ENCODE measurements at places on chromosomes 6 and 20. TPM values are rescaled to one million over a fixed set of nuclear protein-coding genes. Genes with fewer than 3 reads are reported as not detected.

The GSTA5 gene
- total RNA-seq, result not detected

DNA sequence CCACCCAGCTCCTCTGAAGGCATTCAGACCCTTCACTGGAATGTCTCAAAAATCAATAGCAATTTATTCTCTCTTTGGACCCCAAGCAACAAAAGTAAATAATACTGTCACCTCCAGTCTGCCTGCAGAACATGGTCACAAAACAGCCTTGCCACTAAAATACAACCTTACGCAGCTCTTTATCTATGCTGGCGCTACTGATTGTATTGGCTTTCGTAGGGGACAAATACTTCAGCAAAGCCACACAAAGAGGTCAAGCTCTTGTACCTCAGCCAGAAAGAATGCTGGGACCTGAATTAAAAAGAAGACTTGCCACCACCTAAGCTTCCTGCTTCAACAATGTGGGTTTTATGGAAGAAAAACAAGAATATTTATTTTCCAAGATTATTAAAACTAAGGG is 57.2 kb downstream of the PRKN start:
- no peak overlapping the region for H3K27ac ChIP-seq
- DNase-seq, result no peak
- no peaks in the 10 kb centered on the region for H3K27me3 ChIP-seq
- no peak overlapping the region for H3K4me3 ChIP-seq

- H3K27ac ChIP-seq, result no peak overlapping the region
- no peaks in the 10 kb centered on the region for H3K36me3 ChIP-seq
- peaks cover 4% of the 10 kb centered on the region for H3K27me3 ChIP-seq
- DNase-seq, result no peak
Measured at GRCh38 chr20:62979310-62979709, 26.8 kb downstream of the SLC17A9 start.

GRCh38 chr20:2227861-2228260 is 67.9 kb upstream of the TGM3 start:
- no peaks in the 10 kb centered on the region for H3K36me3 ChIP-seq
- H3K27ac ChIP-seq, result no peak overlapping the region
- no peaks in the 10 kb centered on the region for H3K4me1 ChIP-seq
- no peak for DNase-seq

The GJA10 gene
- total RNA-seq, result not detected

The SEMG1 gene
- total RNA-seq, result not detected

DNA sequence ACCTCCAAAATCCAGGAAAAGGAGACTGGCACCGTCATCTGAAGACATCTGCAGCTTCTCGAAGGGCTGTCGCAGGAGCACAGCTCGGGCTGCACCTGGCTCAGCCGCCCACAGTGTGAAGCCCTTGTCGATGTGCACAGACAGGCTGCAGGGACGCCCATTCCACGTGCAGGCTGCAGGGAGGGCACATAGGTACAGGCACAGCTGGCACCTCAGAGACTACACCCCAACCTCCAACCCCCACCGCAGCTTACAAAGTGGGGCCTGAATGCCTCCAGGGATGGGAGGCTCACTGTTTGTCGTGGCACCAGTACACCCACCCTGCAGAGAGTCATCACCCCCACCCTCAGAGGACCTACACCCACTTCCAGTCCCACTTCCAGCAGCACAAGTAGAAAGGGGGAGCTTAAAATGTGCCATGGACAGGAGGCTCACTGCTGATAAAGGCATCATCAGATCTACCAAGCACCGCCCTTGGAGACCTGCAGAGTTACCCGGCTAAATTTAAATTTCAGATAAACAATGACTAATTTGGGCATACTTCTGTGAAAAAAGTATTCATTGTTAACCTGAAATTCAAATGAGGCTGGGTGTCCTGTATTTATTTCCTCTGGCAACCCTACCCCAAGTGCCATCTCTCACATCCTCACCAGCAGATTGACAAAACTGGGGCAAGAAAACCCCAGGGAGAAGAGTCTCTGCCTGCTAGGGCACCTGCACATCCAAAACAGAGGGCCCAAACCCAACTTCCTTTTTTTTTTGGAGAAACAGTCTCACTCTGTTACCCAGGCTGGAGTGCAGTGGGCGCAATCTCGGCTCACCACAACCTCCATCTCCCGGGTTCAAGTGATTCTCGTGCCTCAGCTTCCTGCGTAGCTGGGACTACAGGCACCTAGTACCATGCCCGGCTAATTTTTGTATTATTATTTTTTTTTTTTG is 7.7 kb upstream of the CDK5RAP1 start:
- DNase-seq, result no peak
- no peak overlapping the region for H3K4me3 ChIP-seq

GRCh38 chr6:12977806-12978205 is 261.2 kb downstream of the PHACTR1 start:
- H3K4me1 ChIP-seq, result no peaks in the 10 kb centered on the region
- H3K27me3 ChIP-seq, result no peaks in the 10 kb centered on the region
- H3K4me3 ChIP-seq, result no peak overlapping the region
- no peak overlapping the region for H3K27ac ChIP-seq
- no peak for DNase-seq

The TULP4 gene
- 79.8 TPM for total RNA-seq

GRCh38 chr6:143288923-143289322 is 161.6 kb downstream of the ADAT2 start:
- H3K4me3 ChIP-seq, result no peak overlapping the region
- H3K27ac ChIP-seq, result no peak overlapping the region
- DNase-seq, result no peak
- peaks cover 16% of the 10 kb centered on the region for H3K4me1 ChIP-seq
- no peaks in the 10 kb centered on the region for H3K27me3 ChIP-seq

DNA sequence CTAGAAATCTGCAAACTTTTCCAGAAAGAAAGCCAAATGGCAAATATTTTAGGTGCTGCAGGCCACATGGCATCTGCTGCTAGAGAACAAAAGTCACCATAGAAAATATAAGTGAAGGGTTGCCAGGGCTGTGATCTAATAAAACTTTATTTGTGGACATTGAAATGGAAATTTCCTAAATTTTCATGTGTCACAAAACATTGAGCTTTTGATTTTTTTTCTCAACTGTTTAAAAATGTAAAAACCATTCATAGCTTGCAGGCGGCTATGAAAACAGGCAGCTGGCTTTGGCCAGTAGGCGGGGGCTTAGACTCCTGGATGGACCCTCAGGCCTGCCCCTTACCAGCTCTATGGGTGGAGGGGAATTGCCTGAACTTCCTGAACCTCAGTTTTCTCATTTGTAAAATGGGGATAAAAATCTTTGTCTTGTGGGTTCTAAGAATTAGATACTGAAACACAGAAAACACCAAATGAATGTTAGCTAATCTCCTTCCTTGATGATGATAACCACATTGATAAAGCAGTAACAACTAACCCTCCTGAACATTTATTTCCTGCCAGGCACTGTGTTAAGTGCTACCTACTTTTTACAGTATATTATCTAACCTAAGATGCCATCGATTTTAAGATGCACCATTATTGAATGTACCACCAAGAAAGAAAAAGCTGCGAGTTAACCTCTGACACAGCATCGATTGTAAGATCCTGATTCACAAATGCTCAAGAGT is 85.5 kb downstream of the SLC22A23 start:
- no peak for DNase-seq
- H3K4me3 ChIP-seq, result no peak overlapping the region

GRCh38 chr6:143607974-143608373 is 69.8 kb upstream of the PHACTR2 start:
- H3K27ac ChIP-seq, result no peak overlapping the region
- H3K27me3 ChIP-seq, result no peaks in the 10 kb centered on the region
- DNase-seq, result no peak
- no peaks in the 10 kb centered on the region for H3K4me1 ChIP-seq
- no peak overlapping the region for H3K4me3 ChIP-seq
- H3K36me3 ChIP-seq, result no peaks in the 10 kb centered on the region
